ENCODE measurements at places on chromosomes 1 and 21.
A peak's percentile ranks its signal among the peaks of the same experiment; 100 is the strongest.

DNA sequence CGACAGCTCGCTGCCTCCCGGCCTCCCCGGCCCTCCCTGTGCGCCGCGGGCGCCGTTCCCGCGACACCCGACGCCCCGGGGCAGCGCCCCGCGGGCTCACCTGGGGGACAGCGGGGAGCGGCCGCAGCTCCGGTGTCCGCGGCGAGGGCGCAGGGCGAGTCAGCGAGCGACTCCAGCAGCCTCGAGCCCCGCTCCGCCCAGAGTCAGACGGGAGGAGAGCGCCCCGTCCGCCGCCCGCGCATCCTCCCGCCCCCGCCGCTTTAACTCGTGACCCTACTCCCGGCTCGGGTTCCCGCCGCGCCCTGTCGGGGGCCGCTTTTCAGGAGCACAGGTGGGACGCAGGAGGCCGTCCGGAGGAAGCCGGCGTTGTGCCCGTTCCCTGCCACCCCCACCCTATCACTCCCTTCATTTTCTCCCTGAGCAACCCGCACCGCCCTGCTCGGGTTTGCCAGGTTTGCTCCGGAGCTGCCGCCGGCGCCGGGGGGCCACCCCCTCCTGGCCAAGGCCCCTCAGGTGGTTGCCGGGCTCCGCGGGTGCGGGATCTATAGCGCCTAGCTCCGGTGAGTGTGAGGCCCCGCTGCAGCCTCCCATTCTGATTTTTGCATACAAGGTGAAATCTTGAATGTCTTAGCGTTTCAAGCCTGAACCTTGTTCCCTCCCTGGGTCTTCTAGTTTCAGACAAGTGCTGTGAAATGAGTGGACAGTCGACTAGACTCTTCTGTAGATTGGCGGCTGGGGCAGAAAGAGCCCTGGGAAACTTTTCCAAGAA, at the start of gene MCOLN3:
MCOLN3 (minus strand) TSS at position 205 of the 769 bp plus-strand sequence. CDS start 3,140 bp downstream, outside the sequence.
- DNase-seq, result peak; percentile 51

DNA sequence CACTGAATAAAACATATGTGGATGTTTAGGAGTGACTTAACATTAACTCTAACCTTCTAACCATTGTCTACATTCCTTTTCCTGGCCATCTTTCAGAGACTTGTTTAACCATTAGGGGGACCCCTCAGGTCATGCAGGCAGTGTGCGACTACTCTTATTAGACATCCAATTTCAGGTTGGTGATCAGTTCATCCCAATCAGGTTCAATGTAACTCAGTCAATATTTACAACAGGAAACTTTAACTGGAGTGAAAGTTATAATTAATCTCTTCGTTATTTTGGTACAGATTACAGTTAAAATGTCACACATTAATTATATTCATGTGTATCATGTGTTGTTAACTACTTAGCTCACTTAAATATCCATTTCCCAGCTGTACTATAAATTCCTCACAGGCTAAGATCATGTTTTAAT, 68.8 kb upstream of the RGS1 start:
- DNase-seq, result peak; percentile 68

- no peak for DNase-seq
These were observed 67.3 kb upstream of the ADGRL2 start for GRCh38 chr1:81733480-81733879.

- DNase-seq, result no peak
These were observed 21.3 kb downstream of the COL6A2 start for GRCh38 chr21:46119144-46119636.

GRCh38 chr1:222923506-222923905, 108.7 kb downstream of the DISP1 start:
- no peak for DNase-seq

- no peak for DNase-seq
These were observed 4.2 kb downstream of the SPOCD1 start for GRCh38 chr1:31811605-31812004.

GRCh38 chr1:8390707-8391106, 72.8 kb downstream of the SLC45A1 start:
- no peak for DNase-seq

DNA sequence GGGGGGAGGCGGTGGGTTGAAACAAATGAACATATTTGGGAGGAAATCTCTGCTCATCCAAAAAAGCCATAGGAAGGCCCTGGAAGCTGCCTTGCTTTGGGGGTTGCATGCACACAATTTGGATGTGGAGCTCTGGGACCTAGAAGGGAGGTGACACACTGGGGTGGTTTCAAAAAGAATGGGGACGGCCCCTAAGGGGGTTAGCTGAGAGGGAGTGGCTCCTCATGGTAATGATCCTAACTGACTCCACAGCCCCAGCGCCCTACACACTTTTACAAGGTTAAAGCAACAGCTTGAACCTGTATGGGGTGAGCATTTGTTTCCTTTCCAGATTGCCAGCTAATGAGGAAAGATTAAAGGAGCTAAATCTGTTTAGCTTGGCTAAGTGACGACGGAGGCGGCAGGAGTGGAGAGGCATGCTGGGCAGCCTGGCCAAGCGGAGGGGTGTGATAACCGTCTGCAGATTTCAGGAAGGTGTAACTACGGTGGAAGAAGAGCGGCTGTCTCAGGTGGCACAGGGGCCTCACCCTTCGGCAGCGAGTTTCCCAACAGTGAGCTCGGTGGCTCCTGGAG, 107.3 kb downstream of the RNF220 start:
- DNase-seq, result no peak

Measured in GM12865 (cell line).